ENCODE measurements at places on chromosomes 4 and X. TPM values are rescaled to one million over a fixed set of nuclear protein-coding genes. Genes with fewer than 3 reads are reported as not detected.

COL4A5 gene
- total RNA-seq: 2.9 TPM

APELA gene
- not detected for total RNA-seq

AADAT gene
- 19.0 TPM for total RNA-seq

SOX3 gene
- not detected for total RNA-seq

SLC16A2 gene
- 65.6 TPM for total RNA-seq

CYTL1 gene
- total RNA-seq: not detected

UBQLN2 gene
- 11.6 TPM for total RNA-seq

MAGEA2B gene
- total RNA-seq: not detected

LEF1 gene
- total RNA-seq: 0.73 TPM

PALLD gene
- 8.9 TPM for total RNA-seq

DNA sequence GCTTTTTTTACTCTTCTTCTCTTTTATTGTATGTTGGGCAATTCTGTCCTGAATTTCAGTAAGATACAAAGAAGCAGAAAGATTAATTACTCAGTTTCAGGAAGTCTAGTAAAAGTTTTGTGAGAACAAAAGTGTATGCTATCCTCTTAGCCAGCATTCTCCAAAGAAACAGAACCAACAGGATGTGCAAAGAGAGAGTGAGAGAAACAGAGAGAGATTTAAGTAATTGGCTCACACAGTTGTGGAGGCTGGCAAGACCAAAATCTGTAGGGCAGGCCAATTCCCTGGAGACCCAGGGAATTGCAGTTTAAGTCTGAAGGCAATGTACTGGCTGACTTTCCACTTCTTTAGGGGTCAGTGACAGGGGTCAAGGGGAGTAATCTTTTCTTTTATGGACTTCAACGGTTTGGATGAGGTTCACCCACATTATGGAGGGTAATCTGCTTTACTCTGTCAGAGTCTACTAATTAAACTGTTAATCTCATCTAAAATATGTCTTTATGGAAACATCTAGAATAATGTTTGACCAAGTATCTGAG, 59.2 kb upstream of the SLC39A8 start:
- no peak for DNase-seq

DNA sequence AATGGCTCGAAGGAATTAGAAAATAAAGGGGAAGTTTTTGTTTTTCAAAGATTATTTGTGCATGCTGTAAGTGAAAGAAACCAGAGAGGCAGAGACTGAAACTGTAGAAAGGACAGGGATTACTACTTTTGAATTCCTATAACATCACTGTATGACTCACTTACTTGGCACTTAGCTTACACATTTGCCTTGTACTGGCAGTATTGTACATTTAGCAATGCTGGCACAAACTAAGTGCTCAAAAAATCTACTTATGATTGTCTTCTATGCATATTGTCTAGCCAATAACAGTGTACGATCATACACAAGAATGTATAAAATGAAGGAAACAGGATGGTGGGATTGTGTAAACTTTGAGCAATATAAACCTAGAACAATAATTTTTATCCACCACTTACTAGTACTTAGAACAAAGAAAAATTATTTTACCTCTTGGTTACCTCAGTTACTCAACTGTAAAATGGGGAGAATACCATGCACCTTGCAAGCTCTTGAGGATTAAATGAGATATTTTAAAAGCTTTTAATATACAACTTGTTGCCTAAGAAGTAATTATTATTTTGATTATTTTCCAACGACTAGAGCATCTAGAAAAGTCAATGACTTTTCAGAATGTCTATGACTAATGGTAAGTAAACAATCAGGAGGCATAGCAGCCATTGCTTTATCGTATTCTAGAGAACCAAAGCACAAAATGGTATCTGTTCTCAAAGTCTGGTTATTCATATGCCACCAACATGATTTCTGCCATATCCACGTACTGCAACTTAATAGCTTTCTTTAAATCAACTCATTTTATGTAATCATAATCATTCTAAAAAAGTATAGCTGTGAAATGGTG, 4.7 kb downstream of the FAM120C start:
- DNase-seq: no peak

DNA sequence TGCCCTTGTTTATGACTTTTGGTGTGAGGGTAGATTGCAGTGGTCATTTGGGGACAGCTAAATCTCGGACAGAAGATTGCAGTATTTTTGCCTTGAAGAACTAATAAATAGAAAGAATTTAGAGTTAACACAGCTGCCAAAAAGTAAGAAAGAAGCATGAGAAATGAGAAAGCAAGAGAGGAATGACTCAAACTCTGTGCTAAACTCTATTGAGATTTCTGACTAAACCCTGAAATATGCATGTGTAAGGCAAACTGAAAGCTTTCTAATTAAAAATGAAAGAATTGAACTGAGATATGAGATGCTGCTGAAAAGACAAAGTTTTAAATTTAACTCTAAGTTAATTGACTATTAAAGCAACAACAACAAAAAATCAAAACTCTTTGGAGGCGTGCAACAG, 791.3 kb downstream of the RAB28 start:
- DNase-seq: no peak

- no peak for DNase-seq
Observed at GRCh38 chrX:136755411-136755810, 25.3 kb downstream of the ARHGEF6 start.

DNA sequence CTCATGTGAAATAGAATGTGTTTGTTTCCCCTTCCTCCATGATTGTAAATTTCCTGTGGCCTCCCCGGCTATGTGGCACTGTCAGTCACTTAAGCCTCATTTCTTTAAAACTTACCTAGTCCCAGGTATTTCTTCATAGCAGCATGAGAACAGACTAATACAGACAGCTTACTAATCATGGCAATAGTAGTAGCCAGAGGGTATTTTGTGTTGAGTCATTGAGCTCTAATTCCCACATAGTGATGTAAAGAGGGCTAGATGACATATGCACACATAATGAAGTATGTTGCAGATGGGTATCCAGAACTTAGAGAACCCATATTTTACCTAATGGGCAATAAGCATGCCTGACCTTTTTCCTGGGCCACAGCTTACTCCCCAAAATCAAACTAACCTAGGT, 1197.2 kb downstream of the PCDH7 start:
- DNase-seq: no peak

- DNase-seq: no peak
Observed at GRCh38 chrX:65874765-65875164, 165.1 kb downstream of the VSIG4 start.

DNA sequence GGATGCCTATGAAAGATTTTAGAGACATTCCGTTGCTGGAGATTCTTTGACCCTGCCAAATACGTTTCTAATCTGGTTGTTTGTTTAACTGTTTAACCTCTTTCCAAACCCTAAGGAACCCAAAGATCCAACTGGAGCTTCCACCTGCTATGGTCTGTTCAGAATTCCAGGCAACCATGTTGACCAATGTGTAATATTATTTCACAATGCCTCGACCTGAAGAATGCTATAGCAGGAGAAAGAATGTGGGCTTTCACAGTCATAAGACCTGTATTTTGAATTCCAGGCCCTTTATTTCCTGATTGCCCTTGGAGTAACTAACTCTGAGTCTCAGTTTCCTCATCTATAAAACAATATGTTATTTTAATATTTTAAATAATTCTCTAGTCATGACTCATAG, 90.8 kb downstream of the COL25A1 start:
- DNase-seq: no peak

DNA sequence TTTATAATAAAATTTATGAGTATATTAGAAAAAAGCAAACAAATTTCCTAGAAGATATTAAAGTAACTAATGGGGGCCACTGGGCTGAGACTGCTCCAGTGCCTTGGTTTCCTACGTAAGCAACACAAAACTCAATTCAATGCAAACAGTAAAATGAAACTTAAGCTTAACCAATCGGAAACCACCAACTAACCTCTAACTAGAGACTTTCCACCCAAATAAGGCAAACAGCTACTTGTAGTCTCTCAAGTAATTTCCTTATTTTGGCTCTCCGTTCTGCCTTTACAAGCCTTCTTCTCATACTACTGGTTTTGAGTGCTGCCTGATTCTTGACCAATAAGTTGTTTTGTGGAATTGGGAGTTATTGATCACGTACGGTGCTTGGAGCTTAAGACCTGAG, 167.3 kb upstream of the VEGFC start:
- DNase-seq: no peak

DNA sequence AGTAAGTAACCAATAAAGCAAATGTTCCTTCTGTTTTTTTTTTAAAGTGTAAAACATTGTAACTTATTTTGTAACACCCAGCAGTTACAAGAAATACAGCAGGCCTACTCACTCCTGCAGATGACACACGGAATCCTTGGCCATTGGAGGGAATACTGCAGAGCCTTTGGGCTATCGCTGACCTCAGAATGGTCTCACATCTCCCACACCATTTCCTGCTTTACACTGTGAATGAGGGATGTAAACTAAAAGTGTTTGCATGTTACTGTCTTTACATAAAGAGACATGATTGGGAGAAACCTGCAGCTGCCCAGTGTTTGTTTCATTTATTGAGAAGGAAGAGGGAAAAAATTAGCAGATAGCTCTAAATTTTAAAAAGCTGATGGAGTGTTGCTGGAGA, 64.1 kb downstream of the USP46 start:
- DNase-seq: no peak

DNA sequence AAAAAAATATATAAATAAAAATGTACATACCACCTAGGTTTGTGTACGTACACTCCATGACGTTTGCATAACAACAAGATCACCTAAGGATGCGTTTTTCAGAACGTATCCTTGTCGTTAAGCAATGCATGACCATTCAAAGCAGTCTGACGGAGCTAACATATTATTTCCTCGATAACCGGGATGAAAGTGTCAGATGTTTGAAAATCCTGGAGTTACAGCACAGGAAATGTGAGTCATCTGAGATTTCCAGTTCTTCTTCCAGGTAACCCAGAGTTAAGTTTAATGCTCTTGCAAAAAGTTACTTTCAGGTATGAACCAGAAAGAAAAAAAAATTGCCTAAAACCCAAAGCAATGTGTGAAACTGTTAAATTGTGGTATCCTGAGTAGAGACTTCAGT, 107.9 kb downstream of the LDB2 start:
- DNase-seq: no peak

DNA sequence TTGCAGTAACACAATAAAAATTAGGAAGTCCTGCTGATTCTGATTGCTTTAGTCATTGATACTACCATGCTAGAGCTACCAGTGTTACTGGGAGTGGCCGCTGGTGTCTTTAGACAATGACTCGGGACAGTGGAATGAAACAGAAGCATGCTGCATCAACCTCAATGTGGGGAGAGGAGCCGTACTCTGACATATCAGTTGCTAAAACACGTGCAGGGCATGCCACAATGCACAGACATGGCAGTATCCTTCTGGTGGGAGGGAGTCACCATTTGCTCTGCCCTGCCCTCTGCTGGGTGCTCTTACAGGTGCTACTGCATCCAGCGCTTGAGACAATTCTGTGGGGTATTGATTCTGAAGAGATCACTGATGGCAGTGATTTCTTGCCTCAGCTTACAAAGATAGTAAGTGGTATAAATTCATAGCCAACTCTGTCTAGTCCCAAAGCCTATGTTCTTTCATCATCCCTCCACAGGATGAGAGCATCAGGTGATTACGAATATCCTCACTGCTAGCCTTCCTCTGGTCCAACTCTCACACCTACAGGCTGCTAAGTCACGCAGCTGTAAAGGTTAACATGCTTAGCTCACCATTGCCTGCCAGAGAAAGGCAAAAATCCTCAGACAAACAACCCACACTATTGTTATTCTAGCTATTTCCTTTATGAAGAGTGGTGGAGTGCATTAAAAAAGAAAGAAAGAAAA, 43.7 kb downstream of the NSG1 start:
- no peak for DNase-seq

GRCh38 chrX:103818842-103819619, 13.0 kb downstream of the RAB9B start:
- no peak for DNase-seq

DNA sequence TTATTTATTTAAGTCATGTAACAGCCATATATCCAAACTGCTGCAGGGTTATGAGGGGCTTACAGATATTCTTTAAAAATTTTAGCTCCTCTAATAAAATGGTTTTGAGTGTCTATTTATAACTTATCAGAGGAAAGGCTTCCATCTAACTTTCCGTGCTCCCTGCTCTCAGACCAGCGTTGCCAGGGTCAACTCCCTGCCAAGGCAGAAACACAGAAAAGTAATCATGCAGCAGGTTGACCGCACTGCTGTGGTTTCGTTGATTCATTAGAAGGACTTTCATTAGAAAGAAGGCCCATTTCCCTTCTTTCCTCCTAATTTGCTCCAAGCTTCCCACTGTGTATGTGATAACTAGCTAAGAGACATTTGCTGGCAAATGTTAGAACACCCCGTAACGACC, 33.9 kb downstream of the BCLAF3 start:
- no peak for DNase-seq

DNA sequence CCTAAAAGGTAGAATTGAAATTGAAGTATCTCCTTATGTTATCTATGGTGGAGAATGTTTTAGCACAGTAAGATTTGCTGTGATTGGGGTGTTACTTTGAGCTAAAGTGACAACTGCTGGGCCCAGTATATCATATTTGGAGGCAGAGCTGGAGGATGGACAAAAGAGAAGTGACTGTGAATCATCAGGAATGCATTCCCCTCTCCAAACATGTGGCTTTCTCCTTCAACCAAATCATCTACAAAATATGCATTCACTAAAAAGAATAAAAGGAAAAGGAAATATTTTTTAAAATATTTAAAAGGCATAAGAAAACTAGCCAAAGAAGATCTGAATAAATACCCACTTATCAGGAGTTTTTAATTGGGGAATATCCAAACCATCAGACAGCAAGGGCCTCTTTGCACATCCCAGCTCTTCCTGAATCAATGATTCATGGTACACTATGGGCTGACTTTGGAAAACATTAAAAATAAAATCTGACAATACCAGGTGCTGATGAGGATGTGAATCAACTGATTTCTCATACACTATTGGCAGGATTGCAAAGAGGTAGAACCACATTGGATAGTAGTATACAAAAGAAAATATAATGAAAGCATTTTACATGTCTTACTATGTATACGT, 671.7 kb upstream of the NR3C2 start:
- DNase-seq: no peak

DNA sequence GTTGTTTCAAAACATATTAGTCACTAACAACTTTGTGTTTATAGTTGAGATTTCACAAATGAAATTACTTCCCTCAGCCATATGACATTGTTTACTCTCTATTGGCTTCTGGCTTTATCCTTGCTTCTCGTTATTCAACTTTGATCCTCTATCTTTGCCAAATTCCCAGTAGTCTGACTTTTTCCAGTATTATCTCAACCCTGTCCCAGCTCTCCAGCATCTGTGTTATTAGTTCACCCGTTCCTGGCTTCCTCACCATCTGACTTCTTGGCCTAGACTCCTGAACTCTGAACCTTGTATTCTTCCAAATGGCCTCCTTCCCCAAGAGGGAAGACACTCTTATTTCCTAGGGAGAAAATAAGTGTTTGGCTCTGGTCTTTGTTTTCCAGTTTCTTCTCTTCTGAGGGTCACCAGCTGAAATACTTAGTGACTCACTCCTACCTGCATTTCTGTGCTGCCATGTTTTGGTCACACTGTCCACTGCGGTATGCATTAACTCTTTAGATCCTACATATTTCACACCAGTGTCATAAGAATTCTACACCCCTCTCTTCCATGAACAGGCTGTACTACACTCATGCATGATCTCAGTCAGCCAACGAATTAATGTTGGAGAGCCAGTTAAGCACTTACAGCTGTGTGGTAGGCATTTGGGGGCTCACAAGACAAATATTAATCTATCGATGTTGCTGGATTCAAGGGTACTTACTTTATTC, 17.0 kb upstream of the ARHGAP24 start:
- no peak for DNase-seq
